Occipital lobe (tissue), 3 donors: ENCODE measurements at places on chromosomes 3 and 15. TPM values are rescaled to one million over a fixed set of nuclear protein-coding genes. Genes with fewer than 3 reads are reported as not detected.

The CNTN4 gene
- total RNA-seq, result 56.9 TPM

DNA sequence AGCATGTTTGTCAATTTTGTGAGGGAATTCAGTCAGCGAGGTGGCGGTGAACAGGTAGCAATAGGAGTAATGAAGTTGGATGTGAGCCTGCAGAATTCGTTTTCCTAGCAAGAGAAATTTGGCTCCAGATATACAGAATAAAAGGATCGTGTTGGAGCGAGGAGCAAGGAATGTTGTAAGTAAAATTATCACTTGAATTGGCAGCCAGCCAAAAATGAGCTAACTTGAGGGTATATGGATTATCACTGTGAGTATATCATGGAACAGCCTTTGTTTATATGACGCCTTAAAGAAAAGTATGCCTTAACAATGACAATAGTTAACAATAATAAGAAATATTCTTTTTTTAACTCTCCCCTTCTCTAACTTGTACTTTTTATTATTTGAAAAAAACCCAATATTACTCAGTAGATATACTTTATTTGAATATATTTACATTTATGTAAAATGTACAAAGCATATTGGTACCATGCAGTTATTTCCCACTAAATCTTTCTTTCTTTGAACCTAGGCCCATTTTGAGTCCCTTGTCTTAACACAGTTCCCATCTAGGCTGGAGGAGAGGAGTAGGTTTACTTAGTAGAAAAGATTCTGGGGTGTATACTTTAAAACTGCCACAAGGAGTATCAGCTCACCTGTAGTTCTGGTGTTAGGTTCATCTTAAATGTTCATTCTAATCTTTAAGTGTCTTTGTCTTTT is 29.3 kb downstream of the EPHA6 start:
- DNase-seq, result no peak

DNA sequence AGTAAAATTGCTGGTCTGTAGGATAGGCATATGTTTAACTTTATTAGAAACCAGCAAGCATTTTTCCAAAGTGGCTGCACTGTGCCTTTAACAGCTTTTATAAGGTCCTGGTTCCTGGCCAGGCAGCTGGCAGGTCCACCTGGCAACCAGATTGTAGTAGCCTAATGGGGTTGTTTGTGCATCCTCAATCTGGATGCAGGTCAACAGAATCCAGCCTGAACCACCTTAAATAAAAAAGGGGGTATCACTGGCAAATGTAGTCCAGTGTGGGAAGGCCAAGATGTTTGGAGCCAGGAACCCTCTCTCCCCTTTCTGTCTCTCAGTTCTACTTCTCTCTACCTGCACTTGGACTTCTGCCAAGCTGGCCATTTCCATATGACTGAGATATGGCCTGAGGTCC is 200.3 kb downstream of the ZNF621 start:
- DNase-seq, result no peak

The INTS14 gene
- 26.7 TPM for total RNA-seq

DNA sequence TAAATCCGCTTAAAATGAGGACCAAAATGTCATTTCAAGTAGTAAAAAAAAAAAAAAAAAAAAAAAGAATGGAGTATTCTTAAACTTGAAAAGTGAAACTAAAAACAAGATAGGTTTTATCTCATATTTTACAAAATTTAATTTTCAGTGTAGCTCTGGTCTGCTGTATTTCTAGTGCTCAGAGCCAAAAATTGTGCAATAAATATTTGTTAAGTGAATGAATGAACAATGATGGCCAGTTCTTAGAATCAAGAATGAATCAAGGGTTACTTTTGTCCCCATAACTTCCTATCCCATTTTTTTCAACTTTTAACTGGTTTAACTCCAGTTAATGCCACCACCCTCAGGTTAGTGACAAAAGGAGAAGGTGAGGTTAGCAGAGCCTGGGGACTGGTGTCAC is 214.4 kb downstream of the ABHD5 start:
- DNase-seq, result no peak

- no peak for DNase-seq
Measured at GRCh38 chr15:60627298-60627943, 148.5 kb upstream of the ICE2 start.

- no peak for DNase-seq
Measured at GRCh38 chr3:78221796-78222195, 1181.9 kb downstream of the ROBO2 start.

The SLC28A2 gene
- total RNA-seq, result not detected

The JMJD7 gene
- 3.0 TPM for total RNA-seq

The GOLGA8S gene
- not detected for total RNA-seq

The TGM5 gene
- not detected for total RNA-seq

- DNase-seq, result no peak
Measured at GRCh38 chr3:15325228-15325627, 7.2 kb downstream of the SH3BP5 start.

The SAMD7 gene
- not detected for total RNA-seq

DNA sequence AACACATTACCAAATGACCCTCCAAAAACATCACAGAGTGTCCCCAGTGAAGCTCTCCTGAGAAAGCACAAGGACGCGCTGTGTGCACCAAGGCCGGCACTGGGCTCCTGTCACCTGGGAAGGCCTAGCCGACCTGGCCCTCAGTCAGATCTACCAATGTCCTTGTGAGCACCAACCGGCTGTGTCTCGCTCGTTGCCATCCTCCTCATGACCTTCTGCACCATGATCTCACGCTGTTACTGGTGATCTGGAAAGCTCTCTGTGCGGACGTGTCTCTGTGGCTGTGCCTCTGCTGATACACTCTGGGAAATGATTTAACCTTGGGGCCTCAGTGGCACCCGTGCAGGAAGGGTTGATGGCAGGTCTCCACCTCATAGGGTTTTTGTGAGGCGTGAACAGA is 24.2 kb downstream of the ZXDC start:
- DNase-seq, result no peak

The GUCA1C gene
- total RNA-seq, result not detected

DNA sequence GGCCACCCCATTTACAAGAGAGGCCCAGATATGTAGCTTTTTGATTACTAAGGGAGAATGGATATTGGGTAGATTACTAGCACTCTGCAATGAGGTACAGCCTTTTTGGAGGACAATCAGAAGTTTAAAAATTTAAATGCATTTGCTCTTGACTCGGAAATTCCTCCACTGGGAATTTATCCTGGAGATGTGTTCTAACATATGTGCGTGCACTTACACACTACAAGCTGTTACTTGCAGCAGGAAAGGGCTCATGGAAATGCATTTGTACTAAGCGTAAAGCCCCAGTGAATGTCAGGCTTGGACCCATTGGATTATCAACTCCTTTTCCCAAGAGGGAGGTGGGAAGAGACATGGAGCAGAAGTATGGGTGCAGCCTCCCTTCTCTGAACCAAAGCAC is 7.8 kb upstream of the POMGNT2 start:
- no peak for DNase-seq

DNA sequence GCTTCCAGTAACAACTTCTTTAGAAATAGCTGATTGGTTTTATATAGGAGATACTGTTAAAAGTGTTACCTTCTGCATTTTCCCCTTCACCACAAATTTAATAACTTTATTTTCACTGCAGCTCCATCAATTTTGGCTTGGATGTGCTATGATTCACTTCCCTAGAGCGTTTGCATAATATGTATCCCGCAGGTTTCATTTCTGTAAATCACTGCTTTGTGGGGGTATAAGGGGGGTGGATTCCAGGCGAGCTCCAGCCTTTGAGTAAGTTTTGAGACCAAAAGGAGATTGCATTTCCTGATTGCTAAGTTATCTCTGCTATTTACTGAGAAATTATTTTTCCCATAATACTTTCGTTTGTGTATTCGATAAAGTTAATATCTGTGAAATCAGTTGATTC is 232.6 kb downstream of the TBL1XR1 start:
- no peak for DNase-seq

- no peak for DNase-seq
Measured at GRCh38 chr3:192866804-192867203, 50.9 kb downstream of the MB21D2 start.

DNA sequence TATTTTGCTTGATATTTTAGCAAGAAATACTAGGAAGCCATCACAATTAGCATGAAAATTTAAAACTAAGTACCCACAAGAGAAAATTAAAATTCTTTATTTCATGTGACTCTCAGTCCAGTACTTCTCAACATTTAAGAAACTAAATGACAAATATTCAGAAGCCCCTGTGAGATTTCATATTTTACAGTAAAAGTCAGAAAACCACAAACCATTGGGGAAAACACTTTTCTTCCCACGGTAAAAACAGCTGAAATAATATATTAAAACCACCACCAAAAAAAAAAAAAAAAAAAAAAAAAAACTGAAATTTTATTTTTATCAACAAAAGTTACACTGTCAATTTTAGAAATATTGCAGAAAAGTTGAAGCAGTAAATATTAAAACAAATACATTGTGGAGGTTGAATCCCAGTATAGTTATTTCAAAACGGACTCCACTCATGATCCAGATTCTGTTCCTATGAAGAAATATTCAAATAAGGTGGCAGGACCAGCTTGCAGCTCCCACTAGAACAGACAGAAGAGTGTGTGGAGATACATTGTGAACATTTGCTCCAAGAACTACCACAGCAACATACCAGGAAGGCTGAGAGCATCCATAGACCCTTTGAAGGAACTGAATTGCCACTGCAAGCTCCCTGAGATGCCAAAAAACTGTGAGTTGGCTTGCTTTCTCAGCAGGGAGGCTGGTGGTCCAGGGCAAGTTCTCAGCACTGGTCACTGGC is 308.2 kb downstream of the CTNNB1 start:
- no peak for DNase-seq

The FYTTD1 gene
- 67.4 TPM for total RNA-seq

DNA sequence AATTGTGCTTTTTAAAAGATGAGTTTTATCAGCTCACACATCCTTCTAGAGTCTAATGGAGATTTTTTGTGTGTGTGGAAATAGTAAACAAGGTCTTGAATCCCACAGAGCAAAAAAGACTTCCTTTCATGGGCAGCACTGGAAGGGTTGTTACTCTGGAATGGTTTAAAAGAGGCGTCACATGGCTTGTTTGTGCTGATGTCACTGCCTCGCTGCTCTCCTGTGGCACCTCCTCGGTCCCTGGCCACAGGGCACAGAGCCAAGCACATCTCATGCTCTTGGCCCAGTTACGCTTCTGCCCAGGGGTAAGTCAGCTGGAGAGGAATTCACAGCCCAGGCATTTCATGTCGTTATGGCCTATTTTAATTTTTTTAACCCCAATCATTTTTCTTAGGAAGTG is 53.2 kb downstream of the PGPEP1L start:
- DNase-seq, result peak; percentile 39

DNA sequence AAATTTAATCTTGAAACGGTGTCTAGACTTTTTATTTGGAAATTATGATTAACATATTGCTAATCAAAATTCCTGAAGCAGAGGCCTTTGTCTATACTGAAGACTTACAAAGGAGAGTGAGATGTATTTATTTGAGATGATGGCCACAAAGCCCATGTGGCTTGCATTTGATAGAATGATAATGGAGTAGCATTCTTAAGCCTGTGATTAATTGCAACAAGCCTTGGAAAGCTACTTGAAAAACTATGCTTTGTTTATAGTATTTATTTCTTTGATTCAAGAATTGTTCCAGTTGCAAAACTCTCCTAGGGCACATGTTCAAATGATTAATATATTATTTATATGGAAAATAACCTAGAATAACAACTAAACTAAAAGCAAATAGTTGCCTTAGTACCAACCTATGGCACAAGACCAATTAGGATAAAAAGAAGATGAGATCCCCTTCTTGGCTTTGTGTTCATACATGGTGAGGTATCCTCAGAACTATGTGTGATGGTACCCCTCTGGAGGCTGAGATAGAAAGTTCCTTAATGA is 244.1 kb upstream of the TBL1XR1 start:
- DNase-seq, result no peak

DNA sequence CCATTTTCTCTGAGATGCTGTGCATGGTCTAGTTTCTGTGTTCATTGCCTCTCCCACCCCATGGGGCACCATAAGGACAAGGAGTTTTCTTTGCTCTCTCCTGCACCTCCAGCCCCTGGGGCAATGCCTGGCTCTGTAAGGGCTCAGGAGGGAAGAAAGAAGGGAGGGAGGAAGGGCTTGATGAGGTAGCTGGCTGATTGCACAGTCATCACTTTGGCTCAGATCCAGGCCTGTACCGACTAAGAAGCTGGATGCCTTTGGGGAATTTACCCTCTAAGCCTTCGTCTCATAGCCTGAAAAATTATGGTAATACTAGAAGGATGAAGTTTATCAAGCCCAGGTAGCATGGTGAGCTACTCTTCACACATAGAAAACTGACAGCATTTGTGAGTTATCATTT is 382.9 kb downstream of the GABRG3 start:
- no peak for DNase-seq

DNA sequence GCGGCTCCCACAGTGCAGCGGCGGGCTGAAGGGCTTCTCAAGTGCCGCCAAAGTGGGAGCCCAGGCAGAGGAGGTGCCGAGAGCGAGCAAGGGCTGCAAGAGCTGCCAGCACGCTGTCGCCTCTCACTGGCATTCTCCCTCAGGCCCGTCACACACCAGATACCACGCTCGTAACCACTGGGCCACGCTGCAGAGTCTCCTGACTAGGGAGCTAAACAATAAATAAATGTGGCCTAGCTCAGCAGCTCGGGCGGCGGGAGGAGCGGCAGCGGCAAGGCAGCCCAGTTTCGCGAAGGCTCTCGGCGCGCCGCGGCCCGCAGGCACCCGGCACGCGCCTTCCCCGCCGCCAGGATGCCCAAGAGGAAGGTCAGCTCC is 55.9 kb upstream of the FAM174B start:
- DNase-seq, result no peak

- no peak for DNase-seq
Measured at GRCh38 chr3:50136714-50137405, 18.3 kb upstream of the SEMA3F start.

The FOXL2 gene
- not detected for total RNA-seq

The GOLGA6A gene
- not detected for total RNA-seq

DNA sequence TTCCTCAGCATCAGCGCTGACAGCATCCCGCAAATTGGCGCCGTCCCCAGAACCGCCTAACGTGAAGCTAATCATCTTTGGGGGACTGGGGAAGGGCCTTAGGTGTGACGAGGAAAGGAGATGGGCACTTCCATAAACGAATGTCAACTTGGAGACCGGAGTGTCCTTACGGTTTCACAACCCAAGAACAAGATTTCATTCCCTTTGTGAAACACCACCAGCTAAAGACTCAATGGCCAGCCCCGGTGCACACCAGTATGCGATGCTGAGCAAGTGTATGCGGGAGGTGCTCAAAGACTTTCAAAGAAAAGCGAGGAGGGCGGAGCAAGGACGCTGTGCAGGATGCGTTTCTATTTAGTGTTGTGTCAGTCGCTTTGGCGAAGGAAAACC is 759 bp upstream of the TTBK2 start:
- DNase-seq, result no peak

DNA sequence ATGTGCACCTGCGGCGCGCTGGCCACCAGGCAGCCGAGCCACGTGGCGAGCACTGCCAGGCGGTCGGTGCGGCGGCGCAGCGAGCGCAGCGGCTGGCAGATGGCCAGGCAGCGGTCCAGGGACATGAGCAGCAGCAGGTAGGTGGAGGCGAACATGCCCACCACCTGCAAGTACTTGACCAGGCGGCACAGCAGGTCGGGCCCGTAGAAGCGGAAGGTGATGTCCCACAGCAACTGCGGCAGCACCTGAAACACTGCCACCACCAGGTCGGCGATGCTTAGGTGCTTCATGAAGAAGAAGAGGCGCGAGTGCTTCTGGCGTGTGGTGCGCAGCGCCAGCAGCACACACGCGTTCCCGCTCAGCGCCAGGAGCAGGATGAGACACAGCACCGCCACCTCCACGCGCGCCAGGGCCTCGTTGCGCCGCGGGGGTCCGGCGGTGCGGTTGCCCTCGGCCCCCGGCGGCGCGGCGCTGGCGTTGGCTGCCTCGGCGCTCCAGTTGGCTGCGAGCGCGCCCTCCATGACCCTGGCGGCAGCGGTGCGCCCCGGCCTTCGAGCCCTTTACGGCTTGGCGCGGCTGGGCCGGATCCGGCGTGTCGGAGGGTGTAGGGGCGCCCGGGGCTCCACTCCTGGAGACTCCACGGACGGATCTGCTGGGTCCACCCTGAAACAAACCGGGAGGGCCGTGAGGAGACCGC is 1.6 kb downstream of the OXTR start:
- DNase-seq, result no peak
